Thymus (tissue), 14 donors: ENCODE measurements at places on chromosomes 7 and 10. TPM values are rescaled to one million over a fixed set of nuclear protein-coding genes. Genes with fewer than 3 reads are reported as not detected.

The GSTO2 gene
- 16.1 TPM for polyA plus RNA-seq

The ADCY1 gene
- 0.27 TPM for polyA plus RNA-seq

The CAMK1D gene
- 11.2 TPM for polyA plus RNA-seq

The BHLHA15 gene
- 0.07 TPM for polyA plus RNA-seq

The ENO4 gene
- polyA plus RNA-seq, result 0.11 TPM

DNA sequence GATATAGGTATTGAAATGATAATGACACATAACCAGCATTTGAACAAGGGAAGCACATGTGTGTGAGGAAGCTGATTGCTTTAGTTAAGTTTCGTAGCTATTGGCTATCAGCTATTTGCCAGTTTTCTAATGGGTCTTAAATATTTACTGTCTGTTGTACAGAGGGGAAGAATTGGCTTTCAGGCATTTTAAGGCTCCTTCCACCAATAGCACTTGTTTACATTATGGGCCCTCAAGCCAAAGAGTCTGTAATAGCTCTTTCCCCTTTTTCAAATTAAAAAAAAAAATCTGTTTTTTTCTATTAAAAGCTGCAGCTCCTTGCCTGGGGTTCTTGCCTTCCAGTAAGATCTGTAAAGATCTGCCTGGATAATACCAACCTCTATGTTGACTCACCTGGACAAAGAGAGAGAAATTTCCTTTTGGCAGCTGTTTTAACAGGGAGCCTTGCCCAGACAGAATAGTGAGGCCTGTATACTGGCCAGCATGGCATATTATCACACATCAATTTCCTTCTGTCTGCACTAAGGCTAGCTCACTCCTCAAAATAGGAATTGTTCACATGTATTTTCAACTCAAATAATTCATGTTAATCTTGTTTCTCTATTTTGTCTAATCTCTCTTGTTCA is 104.7 kb upstream of the LRGUK start:
- no peak for DNase-seq

- no peak for DNase-seq
Measured at GRCh38 chr7:18607025-18607424, 111.5 kb downstream of the HDAC9 start.
